ENCODE measurements at places on chromosomes 3 and 15. TPM values are rescaled to one million over a fixed set of nuclear protein-coding genes. Genes with fewer than 3 reads are reported as not detected.

DNA sequence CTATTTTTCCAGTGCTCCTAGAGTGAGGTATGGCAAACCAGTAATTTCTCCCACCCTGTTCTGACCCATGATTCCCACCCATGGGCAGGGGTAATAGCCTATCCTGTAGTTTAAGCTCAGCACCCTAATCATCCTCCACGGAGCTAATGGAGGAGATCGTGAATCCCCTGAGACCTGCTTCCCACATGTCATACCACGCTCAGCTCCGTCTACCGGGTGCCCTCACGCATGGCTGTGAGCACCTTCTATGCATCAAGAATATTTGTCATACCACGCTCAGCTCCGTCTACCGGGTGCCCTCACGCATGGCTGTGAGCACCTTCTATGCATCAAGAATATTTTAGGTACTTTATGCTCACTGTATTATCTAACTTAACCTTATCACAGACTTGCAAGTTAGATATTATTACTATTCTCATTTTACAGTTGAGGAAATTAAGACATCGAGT lies 104.7 kb upstream of the PFN2 start:
- H3K36me3 ChIP-seq = no peaks in the 10 kb centered on the region
- DNase-seq = no peak
- no peaks in the 10 kb centered on the region for H3K27me3 ChIP-seq
- no peaks in the 10 kb centered on the region for H3K4me1 ChIP-seq
- no peak overlapping the region for H3K4me3 ChIP-seq

DNA sequence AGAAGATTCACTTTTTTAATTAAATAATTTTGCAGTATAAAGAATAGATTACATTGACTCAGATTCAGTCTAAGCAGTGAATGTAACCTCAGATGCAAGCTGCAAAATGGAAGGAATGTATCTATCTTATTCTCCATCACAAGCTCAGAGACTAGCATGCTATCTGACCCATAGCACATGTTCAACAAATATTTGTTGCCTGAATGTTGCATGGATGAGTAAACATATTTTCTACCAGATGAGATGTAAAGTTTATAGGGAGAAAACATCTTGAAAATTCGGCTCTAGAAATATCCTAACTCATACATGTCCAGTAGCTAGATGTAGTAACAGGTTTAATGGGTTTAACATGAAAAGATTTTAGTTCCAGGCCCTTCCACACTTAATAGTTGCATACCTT lies 234.2 kb downstream of the MECOM start:
- DNase-seq = no peak
- no peaks in the 10 kb centered on the region for H3K4me1 ChIP-seq
- no peaks in the 10 kb centered on the region for H3K36me3 ChIP-seq
- no peak overlapping the region for H3K27ac ChIP-seq
- H3K4me3 ChIP-seq = no peak overlapping the region

AGBL1 gene
- polyA plus RNA-seq = not detected

DNA sequence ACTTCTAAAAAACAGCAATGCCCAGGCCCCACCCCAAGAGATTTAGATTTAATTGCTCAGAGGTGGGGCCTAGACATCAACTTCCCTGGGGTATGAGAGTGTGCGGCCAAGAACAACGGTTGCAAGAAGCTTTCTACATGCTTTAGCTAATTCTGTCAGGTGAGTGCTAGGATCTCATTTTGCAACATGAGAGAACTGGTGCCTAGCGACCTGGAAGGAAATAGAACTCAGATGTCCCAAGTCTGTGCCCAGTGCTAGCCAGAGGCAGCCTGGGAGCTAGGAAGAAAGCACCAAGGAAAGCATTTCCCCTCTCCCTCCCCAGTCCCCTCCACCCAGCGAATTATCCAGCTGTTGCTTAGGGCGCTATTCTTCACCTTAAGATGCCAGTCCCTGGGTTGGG lies 22.9 kb upstream of the HRH1 start:
- H3K36me3 ChIP-seq = no peaks in the 10 kb centered on the region
- DNase-seq = no peak
- H3K4me3 ChIP-seq = no peak overlapping the region
- no peaks in the 10 kb centered on the region for H3K4me1 ChIP-seq
- H3K27me3 ChIP-seq = no peaks in the 10 kb centered on the region

GRCh38 chr3:125310623-125311081 lies 64.5 kb downstream of the ZNF148 start:
- H3K36me3 ChIP-seq = peaks cover 8% of the 10 kb centered on the region
- no peak for DNase-seq
- H3K27ac ChIP-seq = peak overlapping the region; percentile 90
- H3K27me3 ChIP-seq = no peaks in the 10 kb centered on the region
- H3K4me1 ChIP-seq = peaks cover 2% of the 10 kb centered on the region

SOX14 gene
- not detected for polyA plus RNA-seq

PRSS50 gene
- not detected for polyA plus RNA-seq

DNA sequence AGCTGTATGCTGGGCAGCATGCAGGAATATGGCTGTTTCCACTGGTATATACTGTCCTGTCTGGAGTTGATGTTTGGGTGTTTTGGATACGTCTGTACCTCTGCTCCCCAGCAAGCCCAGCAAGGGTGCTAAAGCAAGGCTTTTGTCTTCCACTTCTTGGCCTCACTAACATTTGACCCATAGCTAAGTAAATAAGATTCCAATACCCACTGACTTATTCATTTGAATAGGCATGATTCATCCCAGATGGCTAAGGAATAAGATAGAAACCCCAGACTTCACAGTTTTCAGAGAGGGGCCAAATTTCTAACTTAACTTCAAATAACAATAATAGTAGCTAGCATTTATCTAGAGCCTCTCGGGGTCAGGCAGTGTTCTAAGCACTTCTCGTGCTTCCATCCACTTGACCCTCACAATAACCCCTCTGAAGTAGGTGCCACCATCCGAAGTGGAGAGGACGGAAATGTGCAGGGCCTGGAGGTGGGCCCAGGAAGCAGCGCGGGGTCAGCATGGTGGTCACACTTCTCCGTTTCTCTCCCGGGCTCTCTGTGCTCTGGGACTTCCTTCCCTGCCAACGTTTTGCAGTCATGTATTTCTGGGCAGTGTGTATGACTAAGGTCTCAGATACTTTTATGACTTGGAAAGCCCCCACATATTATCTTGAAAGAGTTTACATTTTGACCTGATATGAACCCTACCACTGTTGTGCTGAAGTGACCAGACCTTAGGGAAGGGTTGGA lies 39.3 kb downstream of the LRRK1 start:
- no peaks in the 10 kb centered on the region for H3K36me3 ChIP-seq
- peak overlapping the region; percentile 25 for H3K27ac ChIP-seq
- H3K4me3 ChIP-seq = no peak overlapping the region

UCN2 gene
- polyA plus RNA-seq = not detected

DNA sequence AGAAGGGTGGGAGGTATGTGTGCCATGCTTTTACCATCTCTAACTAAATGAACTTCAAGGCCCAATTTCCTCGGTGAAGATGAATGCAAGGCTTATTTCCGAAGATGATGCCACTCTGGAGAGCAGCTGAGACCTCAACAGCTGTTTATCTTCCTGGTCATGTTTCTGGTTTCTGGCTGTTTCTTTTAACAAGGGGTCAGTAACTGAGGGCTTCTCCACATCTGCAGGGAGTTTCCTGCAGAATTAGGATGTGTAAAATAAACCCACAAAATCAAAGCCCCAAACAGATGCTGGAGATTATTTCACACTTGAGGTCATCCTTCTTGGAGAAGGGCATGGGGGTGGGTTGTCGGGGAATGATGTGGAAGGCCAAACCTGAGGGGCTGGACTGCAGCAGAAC lies 220.3 kb downstream of the THSD4 start:
- DNase-seq = no peak
- H3K4me1 ChIP-seq = peaks cover 5% of the 10 kb centered on the region
- H3K4me3 ChIP-seq = no peak overlapping the region
- H3K36me3 ChIP-seq = no peaks in the 10 kb centered on the region

DNA sequence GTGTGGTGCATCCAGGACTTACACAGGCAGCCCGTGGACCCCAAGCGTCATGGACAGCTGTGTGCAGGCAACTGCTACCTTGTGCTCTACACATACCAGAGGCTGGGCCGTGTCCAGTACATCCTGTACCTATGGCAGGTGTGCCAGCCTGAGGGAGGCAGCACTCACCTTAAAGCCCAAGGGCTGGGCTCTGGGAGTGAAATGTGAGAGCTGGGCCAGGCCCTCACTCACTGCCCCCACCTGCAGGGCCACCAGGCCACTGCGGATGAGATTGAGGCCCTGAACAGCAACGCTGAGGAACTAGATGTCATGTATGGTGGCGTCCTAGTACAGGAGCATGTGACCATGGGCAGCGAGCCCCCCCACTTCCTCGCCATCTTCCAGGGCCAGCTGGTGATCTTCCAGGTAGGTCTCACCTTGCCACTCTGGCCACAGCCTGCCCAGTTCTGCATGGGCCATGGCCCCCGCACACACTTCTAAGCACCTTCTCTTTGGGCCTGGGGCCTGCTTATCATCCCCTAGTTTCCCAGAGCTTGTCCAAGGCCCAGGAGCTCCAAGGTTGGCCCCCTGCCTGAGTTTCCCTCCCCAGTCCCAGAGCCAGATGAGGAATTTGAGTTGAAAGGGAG lies 11.0 kb downstream of the VILL start:
- H3K4me1 ChIP-seq = peaks cover 6% of the 10 kb centered on the region
- no peak for DNase-seq
- no peaks in the 10 kb centered on the region for H3K27me3 ChIP-seq
- H3K27ac ChIP-seq = no peak overlapping the region
- no peak overlapping the region for H3K4me3 ChIP-seq

COL8A1 gene
- 1.1 TPM for polyA plus RNA-seq

GRCh38 chr3:188824566-188824965 lies 347.2 kb upstream of the TPRG1 start:
- DNase-seq = no peak
- peaks cover 9% of the 10 kb centered on the region for H3K4me1 ChIP-seq
- no peaks in the 10 kb centered on the region for H3K27me3 ChIP-seq
- no peaks in the 10 kb centered on the region for H3K36me3 ChIP-seq

DNA sequence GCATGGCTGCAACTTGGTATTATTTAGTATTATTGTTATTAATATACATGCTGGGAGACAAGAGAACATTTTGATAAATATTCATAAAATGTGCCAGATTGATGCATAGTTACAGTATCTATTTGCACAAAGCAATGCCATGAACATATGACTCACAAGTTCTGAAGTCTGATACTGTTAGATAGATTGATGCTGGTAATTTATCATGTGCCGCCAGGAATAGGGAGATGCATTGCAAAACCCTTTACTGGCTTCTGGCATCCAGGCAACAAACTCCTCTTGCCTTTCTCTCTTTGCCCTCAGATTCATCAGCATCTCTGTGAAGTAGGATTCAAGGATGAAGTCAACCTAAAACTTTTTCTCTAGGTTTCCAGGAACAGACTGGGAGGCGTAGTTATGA lies 41.0 kb upstream of the SLC25A26 start:
- no peak overlapping the region for H3K4me3 ChIP-seq
- H3K36me3 ChIP-seq = no peaks in the 10 kb centered on the region
- no peaks in the 10 kb centered on the region for H3K4me1 ChIP-seq
- H3K27ac ChIP-seq = no peak overlapping the region
- no peaks in the 10 kb centered on the region for H3K27me3 ChIP-seq

SLCO2A1 gene
- 1.8 TPM for polyA plus RNA-seq

LRRC34 gene
- 1.3 TPM for polyA plus RNA-seq

DNA sequence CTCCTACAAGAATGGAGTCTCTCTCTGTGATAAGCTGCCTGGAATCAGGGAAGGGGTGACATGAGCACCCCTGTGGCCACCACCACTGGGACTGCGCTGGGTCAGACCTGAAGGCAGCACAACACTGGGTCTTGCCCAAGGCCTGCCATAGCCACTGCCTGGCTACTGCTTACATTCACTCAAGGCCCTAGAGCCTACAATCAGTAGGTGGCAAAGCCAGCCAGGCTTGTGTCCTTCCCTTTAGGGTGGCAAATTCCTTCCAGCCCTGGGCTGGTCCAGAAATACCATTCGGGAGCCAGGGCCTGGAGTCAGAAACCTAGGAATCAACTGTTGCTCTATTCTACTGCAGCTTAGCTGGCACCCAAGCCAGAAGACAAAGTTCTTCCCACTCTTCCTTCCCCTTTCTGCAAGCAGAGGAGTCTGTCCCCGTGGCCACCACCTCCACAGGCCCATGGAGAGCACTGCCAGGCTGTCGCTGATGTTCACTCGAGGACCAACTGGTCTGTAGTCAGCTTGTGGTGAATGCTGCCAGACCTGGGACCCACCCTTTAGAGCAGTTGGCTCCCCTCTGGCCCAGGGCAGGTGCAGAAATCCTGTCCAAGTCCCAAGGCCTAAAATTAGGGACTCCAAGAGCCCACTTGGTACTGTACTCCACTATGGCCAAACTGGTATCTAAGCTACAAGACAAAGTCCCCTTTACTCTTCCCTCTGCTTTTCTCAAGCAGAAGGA lies 307.4 kb downstream of the THSD4 start:
- no peaks in the 10 kb centered on the region for H3K36me3 ChIP-seq
- no peak overlapping the region for H3K27ac ChIP-seq
- H3K4me3 ChIP-seq = no peak overlapping the region
- H3K4me1 ChIP-seq = no peaks in the 10 kb centered on the region

- no peak overlapping the region for H3K27ac ChIP-seq
- DNase-seq = no peak
- H3K36me3 ChIP-seq = no peaks in the 10 kb centered on the region
- no peaks in the 10 kb centered on the region for H3K4me1 ChIP-seq
- no peak overlapping the region for H3K4me3 ChIP-seq
Observed at GRCh38 chr3:195129644-195130492, 141.1 kb downstream of the XXYLT1 start.

MAP1A gene
- polyA plus RNA-seq = 0.11 TPM

DYNC1LI1 gene
- 9.2 TPM for polyA plus RNA-seq

CCK gene
- polyA plus RNA-seq = not detected

DNA sequence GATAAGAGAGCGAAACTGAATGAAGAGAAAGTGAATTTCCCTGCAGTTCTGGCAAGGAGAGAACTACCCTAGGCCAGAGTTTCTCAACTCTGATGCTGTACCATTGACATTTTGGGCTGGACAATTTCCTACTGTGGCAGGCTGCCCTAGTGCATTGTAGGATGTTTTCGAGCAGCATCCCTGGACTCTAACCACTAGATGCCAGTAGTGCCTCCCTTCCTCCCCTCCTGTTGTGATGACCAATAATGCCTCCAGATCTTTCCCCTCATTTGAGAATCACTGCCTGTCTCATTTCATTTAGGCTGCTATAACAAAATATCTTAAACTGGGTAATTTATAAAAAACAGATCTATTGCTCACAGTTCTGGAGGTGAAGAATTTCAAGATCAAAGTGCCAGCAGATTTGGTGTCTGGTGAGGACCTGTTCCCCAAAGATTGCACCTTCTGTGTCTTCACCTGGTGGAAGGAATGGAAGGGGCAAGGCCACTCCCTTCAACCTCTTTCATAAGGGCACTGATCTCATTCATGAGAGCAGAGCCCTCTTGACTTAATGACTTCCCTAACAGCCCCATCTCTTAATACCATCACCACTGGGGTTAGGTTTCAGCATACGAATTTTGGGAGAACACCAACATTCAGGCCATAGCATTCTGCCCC lies 188.9 kb upstream of the MEIS2 start:
- DNase-seq = no peak
- no peaks in the 10 kb centered on the region for H3K4me1 ChIP-seq
- H3K4me3 ChIP-seq = no peak overlapping the region
- H3K36me3 ChIP-seq = no peaks in the 10 kb centered on the region
- H3K27me3 ChIP-seq = no peaks in the 10 kb centered on the region
